ENCODE measurements at places on chromosomes 5 and 9.

GRCh38 chr5:181136361-181136955, 5.5 kb upstream of the OR2V1 start:
- no peak for DNase-seq

DNA sequence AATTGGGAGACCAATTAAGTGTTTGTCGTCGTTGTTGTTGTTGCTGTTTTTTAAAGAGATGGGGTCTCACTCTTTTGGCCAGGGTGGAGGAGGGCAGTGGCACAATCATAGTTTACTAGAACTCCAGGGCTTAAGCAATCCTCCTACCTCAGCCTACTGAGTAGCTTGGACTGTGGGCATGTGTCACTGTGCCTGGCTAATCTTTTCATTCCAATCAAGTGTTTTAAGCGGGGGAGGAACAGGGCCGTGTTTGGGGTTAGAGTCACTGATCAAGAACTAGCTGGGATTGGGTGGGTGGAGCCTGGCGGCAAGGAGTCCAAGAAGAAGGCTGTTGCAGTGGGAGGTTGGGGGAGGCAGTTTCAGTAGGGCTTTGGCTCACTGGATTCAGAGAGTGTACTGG, 13.8 kb downstream of the SNX30 start:
- DNase-seq: no peak

DNA sequence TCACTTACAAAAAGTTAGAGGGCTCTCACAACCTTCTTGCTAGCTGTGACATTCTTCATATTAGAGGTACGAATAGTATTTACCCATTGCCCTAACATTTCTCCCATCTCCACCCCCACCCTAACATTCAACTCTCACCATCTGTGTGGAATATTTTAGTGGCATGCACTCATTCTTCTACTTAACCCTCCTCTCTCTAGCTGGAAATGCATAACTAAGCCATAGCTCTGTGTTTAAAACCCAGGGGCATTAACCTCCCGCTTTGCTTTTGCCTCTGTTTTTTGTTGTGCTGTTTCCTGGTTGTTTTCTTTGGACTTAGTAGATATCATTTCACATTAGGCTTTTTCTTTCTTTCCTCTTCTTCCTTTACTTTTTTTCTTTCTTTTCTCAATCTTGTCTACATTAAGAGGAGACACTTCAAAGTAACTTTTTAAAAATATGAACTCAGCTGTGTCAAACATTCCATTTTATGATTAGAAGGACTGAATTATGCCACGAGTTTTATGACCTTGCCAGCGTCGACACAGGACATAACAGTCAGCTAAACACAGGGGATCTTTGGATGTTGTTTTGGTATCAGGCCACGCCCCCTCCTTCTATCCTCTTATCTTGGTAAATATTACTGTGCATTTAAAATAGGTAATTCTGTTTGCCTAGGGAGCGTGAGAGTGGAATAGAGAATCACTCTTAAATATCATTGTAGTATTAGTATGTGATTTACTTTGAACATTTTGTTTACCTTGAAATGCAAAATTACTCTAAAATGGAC, 236.0 kb downstream of the CD180 start:
- DNase-seq: no peak

GRCh38 chr9:113143432-113144227, 7.2 kb upstream of the SLC31A2 start:
- DNase-seq: no peak

DNA sequence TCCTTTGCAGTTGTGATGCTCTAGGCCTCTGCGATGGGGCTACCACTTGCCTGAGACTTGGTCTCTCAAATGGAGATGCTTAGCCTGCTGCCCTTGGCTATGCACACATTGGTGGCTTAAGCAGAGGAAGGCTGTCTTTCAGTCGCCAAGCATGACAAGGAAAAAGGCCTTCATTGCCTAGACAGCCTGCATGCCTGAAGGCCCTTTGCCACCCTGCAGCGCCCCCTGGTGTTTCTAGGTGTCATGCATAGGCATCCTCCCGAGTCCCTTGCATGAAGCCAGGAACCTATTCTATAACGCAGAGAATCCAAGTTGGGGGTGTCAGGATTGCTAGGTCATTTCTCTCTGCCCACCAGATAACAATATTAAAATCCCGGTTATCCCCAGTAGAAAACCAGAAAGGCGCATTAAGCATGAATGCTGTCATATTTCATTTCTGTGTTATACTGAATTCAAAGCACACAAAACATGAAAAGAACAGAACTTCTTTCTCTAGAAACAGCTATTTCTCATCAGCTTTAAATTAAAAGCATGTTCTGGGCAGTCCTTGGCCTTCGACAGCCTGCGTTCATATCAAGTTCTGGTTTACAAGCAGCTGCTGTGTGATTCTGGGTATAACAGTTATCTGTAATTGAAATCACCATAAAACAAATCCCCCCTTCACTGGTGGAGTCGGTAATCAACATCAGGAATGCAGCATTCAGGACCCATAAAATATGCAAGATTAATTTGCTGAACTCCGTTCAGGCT, 59.7 kb upstream of the TRPC7 start:
- no peak for DNase-seq

GRCh38 chr5:72479921-72480320, 27.3 kb downstream of the ZNF366 start:
- no peak for DNase-seq

- DNase-seq: no peak
Observed at GRCh38 chr5:2299388-2300220, 416.9 kb upstream of the IRX4 start.
